T-helper 2 cell (primary cell): ENCODE measurements at places on chromosomes 3 and 15.

GRCh38 chr3:71541313-71541712 is 42.2 kb downstream of the FOXP1 start:
- no peak for DNase-seq

DNA sequence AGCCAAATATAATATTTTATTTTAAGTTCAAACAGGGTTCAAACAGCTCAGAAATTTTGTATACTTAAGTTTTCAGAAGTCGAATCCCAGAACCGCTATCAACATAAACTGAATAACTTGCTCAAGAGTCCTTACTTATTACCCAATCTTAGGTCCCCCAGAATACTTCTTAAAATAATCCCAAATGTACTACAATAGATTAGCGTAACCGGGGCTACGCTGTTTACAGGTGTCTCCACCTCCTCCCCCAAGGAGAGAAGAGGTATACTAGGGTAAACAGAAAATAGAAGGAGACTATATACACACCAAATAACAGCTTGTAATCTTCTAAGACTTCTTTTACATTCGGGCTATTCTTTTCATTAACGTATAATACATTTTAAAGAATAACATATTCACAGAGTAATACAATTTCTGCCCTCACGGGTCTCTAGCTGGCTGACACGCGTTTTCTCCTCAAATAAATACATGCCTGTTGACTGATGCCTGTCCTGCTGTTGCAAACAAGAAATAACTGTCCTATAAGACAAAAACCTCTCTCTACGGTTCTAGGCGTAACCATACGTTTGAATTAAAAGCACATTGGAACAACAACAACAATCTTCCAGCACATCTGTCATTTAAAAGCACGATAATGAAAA is 1.3 kb downstream of the DENND4A start:
- no peak for DNase-seq

- no peak for DNase-seq
Observed at GRCh38 chr15:81363718-81364500, 10.1 kb downstream of the TMC3 start.

DNA sequence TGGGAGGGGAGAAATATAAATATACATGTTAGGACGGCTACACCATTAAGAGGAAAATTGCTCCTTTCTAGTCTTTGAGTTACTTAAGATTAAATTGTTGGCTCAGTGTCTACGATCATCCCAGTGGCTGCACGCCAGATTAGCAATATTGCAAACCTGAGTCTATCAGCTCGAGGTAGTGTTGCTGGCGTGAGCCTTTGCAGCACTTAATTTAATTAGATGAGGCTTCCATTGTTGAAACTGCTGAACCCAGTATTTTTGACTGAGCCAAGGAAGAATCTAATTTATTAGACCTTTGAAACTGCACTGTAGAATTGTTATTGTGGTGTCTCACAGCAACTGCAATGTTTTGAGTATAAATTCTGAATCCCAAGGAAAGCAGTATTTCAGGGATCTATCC is 782.4 kb upstream of the ROBO1 start:
- DNase-seq, result no peak

GRCh38 chr3:11035757-11036505 is 43.4 kb downstream of the SLC6A1 start:
- DNase-seq, result no peak

DNA sequence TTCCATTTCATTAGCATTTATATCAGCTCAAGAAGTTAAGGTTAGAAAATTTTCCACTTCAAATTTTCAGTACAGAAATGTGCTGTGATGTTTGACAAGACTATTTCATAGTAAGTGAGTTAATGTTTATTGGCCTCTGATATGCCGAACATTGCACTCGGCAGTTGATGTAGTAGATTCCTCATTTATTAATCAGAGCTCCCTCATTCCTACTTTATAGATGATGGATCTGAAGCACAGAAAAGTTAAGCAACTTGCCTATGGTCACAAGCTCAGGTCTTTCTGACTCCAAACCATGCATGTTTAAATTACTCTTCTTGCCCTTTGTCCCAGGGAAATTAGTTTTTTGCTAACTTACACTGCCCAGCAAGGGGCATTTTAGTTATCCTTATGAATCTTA is 92.0 kb downstream of the ATG7 start:
- DNase-seq, result no peak
